NCI-H446 treated with DMSO at 0.1 percent for 48 hours (cell line): ENCODE measurements at places on chromosomes 6 and 20.

- peak; percentile 31 for DNase-seq
Measured at GRCh38 chr6:12653486-12653885, 63.1 kb upstream of the PHACTR1 start.

- peak; percentile 65 for DNase-seq
Measured at GRCh38 chr6:111625461-111626391, 20.0 kb upstream of the TRAF3IP2 start.

DNA sequence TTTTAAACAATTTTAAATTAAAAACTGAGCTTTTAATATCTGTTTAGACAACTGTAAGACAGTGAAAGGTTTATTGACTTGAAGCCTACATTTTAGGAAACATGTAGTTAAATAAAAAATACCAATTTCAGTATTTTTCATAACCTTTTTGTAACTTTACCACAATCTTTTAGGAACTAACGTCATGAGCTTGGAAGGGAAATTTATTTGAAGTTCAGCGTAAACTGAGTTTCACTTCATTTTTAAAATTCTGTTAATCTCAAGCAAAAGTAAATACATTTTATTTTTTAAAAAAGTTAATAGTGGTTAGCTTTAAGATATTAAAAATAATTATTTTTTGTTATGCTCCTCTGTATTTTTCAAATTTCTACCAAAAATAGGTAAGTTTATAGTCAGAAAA, 5.5 kb downstream of the CST7 start:
- DNase-seq = no peak

GRCh38 chr6:128889870-128890269, 6.9 kb downstream of the LAMA2 start:
- DNase-seq = no peak

- DNase-seq = no peak
Measured at GRCh38 chr6:163485388-163485851, 70.9 kb downstream of the QKI start.

- DNase-seq = peak; percentile 64
Measured at GRCh38 chr6:127956956-127957355, 56.1 kb upstream of the THEMIS start.

- no peak for DNase-seq
Measured at GRCh38 chr6:10658910-10659698, 35.3 kb downstream of the C6orf52 start.

GRCh38 chr6:37285861-37286311, 27.9 kb upstream of the TMEM217 start:
- DNase-seq = no peak

- DNase-seq = no peak
Measured at GRCh38 chr6:127305741-127306140, 37.7 kb downstream of the ECHDC1 start.
